ENCODE measurements at places on chromosomes 16 and 17.

- peak; percentile 89 for DNase-seq
Measured at GRCh38 chr17:77354670-77355455, 214.1 kb downstream of the SEC14L1 start.

DNA sequence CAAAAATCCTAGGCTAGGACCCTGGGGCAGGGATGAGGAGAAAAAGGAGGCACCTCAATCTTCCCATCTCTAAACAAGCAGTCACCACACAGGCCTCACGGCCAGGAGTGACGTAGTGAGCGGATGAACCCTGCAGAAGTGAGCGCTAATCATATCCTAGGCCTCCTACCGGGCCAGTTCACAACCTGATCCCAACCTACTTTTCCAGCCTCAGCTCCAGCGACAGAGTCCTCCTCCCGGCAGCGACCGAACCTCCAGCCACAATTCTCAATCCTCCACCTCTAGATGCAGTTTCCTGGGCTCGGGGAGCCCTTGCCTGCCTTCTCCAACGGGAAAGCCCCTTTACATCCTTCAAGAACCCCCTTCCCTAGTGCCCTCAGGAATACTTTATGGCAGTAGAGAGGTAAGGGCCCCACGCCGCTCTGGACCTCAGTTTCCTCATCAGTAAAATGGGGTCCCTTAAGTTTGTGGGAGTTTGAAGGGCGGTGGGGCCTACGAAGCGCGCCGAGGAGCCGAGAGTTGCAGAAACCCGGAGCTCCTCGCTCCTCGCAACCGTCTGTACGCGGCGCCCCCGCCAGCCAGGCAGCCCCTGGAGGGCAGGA, 1.4 kb downstream of the ZNF668 start:
- no peak for DNase-seq

GRCh38 chr16:62751218-62751617, 715.0 kb upstream of the CDH8 start:
- no peak for DNase-seq

GRCh38 chr17:43741636-43742035, 17.0 kb downstream of the SOST start:
- DNase-seq, result no peak

- no peak for DNase-seq
Measured at GRCh38 chr16:74438492-74438979, 17.3 kb upstream of the CLEC18B start.

GRCh38 chr17:521561-522325, 169.1 kb upstream of the RPH3AL start:
- no peak for DNase-seq

DNA sequence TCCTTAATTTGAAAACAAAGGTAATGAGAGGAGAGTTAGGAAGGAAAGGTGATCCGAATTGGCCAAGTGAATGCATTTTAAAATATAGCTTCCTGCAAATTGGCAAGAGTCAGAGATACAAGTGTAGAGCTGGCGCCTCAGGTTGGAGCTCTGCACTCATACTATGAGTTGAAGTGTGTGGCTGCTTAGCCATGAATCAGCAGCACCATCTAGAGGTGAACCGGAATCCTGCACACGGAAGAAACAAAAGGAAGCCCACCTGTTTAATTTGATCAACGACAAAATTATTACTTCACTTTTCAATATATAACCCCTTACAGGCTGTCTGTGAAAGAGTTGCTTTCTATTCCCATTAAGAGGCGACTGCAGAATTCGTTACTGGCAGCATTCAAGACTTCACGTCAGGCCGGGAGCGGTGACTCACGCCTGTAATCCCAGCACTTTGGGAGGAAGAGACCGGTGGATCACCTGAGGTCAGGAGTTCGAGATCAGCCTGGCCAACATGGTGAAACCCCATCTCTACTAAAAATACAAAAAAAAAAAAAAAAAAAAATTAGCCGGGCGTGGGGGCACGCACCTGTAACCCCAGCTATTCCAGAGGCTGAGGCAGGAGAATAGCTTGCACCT, 1253.7 kb upstream of the CDH8 start:
- DNase-seq, result peak; percentile 19

- no peak for DNase-seq
Measured at GRCh38 chr16:2364638-2365210, 24.2 kb upstream of the ABCA3 start.

DNA sequence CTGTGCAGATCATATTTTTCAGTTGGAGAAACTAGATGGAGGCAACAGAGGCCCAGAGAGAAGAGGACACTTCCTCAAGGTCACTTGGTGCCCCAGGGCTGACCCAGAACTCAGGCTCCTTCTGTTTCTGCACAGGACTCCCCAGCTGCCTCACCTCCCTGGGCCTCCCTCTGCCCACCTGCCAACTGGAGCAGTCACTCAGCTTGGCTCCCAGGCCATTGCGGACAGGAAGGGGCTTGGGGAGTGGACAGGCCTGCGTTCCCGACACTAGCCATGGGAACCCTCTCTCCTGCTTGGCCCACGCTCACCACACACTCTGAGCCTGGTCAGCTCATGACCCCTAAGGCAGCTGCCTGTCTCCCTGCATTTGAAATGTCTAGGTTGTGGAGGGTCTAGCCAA, 78.1 kb upstream of the BRD7 start:
- DNase-seq, result no peak

- DNase-seq, result no peak
Measured at GRCh38 chr16:54177052-54177861, 109.3 kb downstream of the IRX3 start.

GRCh38 chr16:54244061-54244886, 42.3 kb downstream of the IRX3 start:
- no peak for DNase-seq

DNA sequence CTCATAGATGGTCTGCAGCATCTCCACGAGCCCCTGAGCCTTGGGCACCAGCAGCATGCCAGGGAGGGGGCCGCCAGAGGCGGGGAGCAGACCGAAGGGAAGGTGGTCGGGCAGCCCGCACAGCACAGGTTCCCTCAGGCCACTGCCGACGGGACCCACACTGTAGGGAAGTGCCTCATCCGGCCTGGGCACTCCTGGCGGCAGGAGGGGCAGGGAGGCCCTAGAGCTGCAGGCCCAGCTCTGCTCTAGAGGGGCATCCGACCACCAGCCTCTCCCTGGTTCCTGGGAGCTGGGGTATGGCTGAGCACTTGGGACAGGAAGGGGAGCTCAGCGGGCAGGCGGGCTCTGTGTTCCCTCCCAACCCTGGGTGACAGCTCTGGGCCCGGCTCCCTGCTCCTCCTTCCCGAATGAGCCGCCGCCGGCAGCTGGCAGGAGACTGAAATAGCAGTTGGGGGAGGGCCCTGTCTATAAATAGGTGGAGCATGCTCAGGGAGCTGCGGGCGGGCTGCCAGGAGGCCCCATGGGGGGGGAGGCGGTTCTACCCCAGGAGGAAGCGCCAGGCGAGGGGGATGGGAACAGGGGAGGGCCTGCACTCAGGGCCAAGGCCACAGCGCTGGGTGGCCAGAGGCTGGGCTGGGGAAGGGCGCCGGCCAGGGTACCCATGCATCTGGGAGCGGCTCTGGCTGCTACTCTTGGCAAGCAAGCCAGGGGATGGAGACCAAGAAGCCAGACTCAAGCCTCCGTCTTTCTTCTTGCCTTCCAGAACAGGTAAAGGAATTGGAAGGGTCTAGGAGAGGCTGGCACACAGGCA, 12.4 kb downstream of the HDAC5 start:
- peak; percentile 93 for DNase-seq

- DNase-seq, result no peak
Measured at GRCh38 chr17:31073411-31073810, 21.4 kb upstream of the NF1 start.

- no peak for DNase-seq
Measured at GRCh38 chr16:24279982-24280515, 23.9 kb downstream of the CACNG3 start.

DNA sequence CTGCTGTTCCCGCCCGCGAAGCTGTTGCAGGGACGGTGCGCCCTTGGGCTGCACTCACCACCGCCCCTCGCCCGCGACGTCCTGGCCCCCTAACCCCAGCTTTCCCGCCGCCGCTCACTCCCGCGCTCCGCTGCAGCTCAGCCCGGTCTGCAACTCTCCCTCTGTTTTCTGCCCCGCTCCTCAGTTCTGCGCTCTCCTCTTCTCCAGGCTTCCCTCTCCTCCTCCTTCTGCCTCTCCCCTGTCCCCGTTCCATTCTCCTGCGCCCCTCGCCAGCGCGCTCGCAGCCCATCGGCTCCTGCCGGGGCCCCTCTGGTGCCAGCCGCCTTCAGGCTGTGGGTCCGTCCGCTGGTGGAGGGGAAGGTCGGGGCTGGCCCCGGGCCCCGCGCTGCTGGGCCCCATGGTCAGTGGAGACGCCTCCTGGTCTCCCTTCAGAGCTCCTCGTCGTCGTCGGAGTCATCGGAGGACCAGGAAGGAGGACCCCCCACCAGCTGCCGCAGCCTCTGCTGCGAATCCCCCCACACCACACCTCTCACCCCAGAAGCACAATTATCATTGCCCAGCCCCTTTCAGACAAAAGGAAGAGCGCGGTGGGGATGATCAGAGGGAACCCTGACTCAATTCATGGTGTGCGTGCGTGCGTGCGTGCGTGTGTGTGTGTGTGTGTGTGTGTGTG, 223.2 kb upstream of the FOXF1 start:
- DNase-seq, result no peak

DNA sequence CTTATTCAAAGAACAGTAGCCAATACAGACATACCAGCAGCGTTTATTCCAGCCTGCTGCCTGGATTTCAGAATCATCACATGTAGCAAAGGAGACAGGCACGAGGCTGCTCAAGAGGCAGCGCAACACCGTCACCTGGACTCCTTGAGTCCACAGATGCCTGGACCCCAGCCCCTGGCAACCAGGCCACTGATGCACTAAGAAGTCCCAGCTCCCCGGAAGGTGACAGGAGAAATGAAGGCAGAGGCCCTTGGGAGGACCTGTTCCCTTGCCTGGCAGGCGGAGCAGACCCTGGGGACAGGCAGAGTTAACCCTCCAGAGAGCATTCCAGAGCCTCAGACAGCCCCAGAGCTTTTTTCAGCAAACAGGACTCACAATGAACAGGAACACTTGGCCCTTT, 16.5 kb downstream of the SMIM5 start:
- DNase-seq, result no peak

- DNase-seq, result peak; percentile 38
Measured at GRCh38 chr17:75625813-75626486, 7.3 kb upstream of the SMIM5 start.

DNA sequence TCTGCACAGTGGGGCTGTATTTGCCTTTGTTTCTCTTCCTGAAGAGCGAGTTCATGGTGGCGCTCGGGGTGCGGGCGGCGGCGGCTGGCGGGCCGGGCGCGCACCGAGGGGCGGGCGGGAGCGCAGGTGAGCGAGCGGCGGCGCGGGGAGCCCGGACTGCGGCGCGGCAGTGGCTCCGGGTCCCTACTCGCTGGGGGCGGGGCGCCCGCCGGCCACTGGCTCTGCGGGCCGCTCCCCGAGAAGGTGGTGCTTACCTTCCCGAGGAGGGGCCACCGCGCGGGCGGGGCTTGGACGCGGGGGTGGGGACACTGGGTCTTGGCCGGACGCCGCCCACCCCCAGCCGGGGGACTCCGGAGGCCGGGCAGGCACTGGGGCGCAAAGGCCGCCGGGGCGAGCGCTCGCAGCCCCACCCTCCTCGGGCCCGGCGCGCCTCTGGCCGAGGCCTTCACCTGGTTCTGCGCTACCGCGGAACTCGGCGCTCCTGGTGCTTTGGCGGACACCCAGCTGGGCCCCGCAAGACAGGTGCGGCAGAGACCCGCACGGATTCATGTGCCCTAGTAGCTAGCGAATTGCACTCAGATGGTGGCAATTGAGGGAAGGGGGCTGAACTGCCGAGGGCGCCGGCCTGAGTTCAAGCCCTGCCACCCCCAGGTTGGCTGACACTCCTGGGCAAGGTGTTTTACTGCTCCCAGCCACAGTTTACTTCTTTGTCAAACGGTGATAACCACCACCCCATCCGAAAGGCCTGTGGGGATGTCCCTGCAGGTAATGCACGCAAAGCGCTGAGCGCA, at the start of gene PPL:
Gene PPL, minus strand, starts transcription at position 158 of the 791 bp plus-strand sequence. Its CDS starts 103 bp downstream, at position 55.
- DNase-seq, result no peak

GRCh38 chr17:82143333-82143732, 45.3 kb upstream of the FASN start:
- DNase-seq, result no peak

- no peak for DNase-seq
Measured at GRCh38 chr17:83037084-83037873, 42.1 kb upstream of the METRNL start.

DNA sequence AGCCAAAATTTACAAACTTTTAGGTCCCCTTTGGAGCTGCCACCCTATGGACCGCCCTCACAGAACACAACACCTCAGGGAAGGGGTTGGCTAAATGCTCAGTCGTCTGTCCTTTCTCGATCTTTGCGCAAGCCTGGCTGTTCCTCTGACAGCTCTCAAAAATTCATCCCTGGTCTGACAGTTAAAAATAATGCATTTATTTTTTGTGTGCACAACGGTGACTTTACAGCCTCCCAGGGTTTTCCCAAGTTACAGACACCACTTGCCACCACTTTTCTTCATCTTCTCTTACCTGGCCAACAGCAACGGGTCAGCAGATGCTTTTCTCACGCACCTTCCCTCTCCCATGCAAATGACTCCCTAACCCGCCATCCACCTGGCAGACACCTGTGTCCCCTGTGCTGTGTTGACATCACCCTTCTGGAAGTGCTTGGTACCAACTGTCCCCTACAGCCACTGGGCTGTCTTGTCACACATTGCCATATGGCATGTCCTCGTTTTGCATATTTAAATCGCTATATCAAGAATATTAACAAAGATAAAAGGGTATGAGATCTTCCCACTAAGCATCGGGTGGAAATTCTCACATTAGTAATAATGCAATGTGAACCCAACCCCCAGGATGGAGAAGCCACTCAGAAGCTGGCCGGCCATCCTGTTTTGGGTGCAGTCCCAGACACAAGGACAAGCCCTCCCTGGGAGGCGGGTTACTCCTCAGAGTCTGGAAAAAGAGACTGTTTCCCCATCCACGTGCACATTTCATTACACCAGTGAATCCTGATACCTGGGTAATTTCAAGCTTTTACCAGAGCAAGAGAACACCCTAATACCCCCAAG, 187.0 kb downstream of the ZFHX3 start:
- DNase-seq, result no peak

GRCh38 chr17:81992306-81993102, 15.1 kb downstream of the ASPSCR1 start:
- DNase-seq, result no peak

- no peak for DNase-seq
Measured at GRCh38 chr17:41413353-41413957, 10.9 kb downstream of the KRT37 start.

GRCh38 chr16:4679156-4679849, 14.1 kb upstream of the NUDT16L1 start:
- DNase-seq, result no peak

DNA sequence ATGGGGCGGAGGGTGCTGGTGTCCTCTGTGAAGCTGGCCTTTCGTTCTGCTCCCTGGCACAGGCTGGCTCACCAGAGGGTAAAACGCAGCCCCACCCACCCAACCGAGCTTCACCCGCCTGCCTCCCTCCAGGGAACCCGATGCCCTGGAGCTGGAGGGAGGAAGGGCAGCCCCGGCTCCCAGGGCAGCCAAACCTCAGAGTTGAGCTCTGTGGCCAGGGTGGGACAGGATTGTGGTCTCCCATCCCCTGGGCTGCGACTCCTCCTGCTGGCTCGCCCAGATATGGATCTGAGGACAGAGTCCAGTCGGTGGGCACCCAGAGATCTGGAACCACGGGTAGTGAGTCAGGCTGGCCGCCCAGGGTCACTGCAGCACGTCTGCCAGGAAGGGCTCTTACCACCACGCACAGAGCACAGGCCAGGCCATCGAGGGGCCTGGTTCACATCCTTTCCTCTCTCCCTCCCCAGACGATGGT, 42.6 kb upstream of the CHMP6 start:
- DNase-seq, result no peak
